COR-L47 (cell line): ENCODE measurements at places on chromosomes 7 and 10.

DNA sequence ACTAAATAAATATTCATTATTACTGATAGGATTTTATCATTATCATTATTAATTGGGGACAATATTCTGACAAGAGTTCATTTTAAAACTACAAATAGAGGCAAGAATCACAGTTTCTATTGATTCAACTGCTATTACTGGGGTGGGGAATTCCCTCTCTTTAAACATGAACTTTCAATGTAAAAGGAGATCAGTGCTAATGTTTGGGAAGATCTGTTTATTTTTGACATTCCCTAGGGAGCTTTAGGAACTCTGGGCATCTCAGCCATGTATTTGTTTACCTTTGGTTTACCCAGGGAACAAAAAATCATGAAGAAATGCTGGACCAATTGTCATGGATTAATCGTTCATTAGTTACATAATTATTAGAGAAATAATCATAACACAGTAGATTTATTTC, 443.2 kb upstream of the AKR1E2 start:
- DNase-seq: no peak

DNA sequence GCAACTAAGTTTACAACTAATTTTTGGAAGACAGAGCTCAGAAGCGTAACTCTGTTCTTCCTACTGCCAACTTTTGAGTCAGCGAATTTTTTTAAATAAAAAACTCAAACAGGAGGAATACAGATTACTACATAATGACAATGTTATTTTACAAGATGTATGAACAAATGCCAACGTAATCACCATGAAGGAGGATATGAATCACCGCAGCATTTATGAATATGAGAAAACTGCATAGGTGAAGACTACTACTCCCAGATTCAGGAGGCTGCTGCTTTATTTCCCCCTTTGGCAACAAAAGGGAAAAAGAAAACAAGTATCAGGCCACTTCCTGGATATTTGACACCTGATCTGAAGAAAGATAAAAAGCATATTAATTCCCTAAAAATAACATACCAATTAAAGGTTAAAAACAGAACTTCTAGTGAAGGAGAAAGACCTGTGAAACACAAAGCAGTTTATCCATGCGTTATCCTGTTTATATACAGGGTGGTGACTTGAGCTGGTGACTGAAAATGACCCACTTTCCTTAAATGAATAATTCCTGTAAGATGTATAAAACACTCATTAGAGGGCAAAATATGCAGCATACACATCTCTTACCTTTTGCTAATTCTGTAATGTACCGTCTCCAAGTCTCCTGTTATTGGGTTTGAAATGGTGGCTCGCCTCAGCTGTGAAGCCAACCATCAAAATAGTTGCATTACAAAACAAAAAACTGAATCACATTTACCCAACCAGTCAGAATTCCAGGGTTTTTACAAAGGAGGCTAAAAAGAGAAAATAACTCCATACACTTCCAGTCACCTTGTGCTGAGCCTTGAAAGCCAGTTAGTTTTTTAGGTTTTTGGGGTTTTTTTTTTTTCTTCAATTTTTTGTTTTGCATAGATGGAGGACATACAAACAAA, 52.0 kb downstream of the P4HA1 start:
- DNase-seq: no peak

- no peak for DNase-seq
These were observed 172.3 kb downstream of the CACNB2 start for GRCh38 chr10:18312374-18313139.

- DNase-seq: no peak
These were observed 204.5 kb upstream of the CDCA7L start for GRCh38 chr7:22150221-22150620.

- DNase-seq: no peak
These were observed 59.4 kb upstream of the ASAH2 start for GRCh38 chr10:50310560-50311174.

DNA sequence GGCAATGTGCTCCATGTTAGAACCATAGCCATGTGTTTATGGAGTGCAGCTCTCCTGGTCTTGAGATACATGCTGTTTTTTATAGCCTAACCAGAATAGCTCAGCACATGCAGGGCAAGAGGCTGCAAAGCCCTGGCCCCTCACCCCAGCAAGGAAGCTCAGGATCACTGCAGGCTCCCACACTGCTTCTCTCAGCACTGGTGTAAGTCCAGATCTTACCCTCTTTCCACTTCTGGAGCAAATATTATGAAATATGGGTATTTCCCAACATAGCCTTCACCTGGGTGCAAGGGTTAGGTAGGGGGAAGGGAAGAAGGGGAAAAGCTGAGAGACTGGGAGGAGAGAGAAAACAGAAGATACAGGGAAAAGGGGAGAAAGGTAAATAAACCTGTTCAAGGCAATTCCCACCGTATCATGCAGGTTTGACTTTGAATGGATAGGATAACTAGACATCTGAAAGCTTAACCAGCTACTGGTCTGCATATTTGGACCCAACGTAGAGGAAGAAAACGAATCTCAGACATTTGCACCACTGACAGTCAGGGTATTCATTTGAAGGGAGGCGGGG, 19.7 kb downstream of the SKIDA1 start:
- no peak for DNase-seq

GRCh38 chr7:70306173-70306572, 707.9 kb downstream of the AUTS2 start:
- no peak for DNase-seq

- DNase-seq: no peak
These were observed 121.2 kb downstream of the SPDYE5 start for GRCh38 chr7:75613351-75613750.

DNA sequence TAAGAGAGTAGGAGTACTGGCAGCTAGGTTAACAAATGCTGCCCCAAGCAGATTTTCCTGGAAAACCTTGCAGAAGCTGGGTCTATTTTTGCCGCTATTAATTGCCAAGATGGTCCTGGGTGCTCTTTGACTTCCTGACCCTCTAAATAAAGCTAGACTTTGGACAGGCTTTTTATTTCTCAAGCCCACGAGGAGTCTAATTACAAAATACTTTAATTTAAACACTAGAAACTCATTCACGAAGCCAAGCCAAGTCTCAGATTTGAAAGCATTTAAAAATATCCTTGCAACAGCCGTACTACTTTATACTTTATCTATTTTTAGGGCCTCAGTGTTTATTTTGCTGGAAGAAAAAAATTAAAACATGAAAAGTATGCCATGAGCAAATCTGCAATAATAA, 45.1 kb downstream of the TMEM26 start:
- DNase-seq: no peak

GRCh38 chr10:21919117-21919516, 84.4 kb downstream of the DNAJC1 start:
- DNase-seq: no peak

- no peak for DNase-seq
These were observed 126.7 kb downstream of the DPP6 start for GRCh38 chr7:154178895-154179294.

DNA sequence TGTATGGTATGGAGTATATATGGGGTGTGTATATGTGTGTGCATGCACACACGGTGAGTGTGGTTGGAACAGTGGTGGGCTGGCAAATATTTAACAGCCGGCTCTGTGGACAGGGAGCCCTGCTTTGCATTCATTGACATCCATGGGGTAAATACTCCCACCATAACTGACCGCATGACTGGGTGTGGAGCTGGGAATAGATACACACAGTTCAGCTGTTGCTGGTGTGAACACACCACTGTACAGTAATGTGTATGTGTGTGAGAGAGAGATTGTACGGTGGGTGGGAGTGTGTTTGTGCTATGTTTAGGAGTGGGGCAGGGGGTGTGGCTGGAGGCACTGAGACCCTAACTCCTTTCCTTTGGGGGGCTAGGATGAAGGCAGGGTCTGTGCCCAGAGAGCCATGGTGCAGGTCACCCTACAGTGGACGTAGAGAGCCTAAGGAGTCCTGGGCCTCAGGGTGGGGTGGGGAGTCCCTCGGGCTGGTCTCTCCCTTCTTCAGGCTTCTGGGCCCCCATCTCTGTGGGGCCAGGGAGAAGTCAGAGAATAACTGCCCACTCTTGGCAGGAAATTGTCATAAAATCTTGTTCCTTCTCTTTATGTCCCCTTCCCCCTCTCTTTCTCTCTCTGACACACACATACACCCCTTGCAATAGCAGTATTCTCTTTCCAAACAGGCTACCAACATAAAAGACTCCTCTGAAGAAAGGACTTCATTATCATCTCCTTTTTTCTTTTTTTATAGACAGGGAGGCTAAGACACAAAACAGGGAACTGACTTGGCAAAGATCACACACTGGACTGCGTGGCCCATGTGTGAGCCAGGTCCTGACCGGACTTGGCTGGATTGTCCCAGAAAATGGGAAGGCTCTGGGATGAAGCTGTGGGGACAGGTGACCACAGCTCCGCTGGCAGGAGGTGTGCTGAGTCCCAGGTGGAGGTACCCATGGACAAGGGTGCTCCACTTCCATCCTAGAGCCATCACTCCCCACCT, 3.2 kb downstream of the SFRP5 start:
- DNase-seq: no peak

DNA sequence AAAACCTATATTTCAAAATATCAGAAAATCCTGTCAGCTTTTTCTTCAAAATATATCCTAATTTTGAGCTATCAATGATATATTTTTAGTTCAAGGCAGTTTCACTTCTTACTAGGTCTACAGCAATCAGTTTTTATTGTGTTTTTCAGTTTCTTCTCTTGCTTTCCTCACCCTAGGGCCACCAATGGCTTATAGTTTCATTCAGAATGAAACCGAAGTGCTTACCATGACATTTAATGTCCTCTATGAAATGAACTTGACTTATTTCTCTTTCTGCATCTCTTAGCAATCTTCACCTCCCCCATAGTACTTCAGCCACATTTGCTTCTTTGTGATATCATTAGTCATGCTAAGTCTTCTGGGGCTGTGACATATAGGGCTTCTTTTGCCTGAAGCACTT, 100.3 kb downstream of the ARL5B start:
- no peak for DNase-seq

GRCh38 chr10:68900427-68901104, 549 bp upstream of the DDX50 start:
- DNase-seq: no peak

DNA sequence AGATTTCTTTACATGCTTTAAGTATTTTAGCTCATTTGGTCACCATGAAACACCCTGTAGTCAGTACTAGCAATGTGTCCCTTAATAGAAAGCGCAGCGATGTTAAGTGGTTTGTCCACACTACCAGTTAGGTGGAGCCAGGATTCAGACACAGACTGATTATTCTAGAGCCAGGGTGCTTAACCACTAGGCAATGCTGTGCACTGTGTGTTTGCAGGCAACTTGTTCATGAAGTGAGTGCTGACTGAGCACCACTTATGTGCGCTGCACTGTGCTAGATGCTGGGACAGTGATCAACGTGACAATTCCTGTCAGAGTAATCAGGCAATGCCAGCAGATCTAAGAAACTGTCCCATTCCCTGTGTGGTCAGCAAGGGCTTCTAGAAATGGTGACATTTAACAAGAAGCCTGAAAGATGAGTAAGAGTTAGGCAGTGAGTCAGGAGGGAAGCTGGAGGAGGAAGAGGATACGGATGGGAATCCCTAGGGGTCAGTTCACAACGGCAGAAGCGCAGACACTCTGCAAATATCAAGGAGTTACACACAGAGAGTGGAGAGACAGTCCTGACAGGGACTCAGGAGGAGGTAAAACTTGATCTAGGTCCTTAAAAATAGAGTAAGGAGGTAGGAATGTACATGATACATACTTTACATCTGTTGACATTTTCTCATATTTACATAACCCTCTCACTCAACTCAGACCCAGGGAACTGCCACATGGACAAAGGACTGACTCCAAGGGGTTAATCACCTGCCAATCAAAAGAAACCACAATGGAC, 69.7 kb upstream of the EGR2 start:
- DNase-seq: no peak
